ENCODE measurements at places on chromosomes 12 and 14.

GRCh38 chr12:128803788-128804187 is 20.0 kb downstream of the SLC15A4 start:
- no peak for DNase-seq

DNA sequence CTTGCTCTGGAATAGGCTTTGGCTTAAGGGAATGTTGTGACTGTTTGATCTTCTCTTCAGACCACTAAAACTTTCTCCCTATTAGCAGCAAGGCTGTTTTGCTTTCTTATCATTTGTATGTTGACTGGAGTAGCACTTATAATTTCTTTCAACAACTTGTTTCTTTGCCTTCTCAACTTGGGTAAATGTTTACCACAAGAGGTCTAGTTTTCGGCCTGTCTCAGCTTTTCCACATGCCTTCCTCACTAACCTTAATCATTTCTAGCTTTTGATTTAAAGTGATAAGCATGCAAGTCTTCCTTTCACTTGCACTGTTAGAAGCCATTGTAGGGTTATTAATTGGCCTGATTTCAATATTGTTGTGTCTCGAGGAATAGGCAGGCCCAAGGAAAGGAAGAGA is 126.7 kb upstream of the AEBP2 start:
- DNase-seq, result no peak

GRCh38 chr12:98635657-98636323 is 8.8 kb downstream of the IKBIP start:
- DNase-seq, result no peak

GRCh38 chr12:110170535-110171185 is 46.5 kb downstream of the IFT81 start:
- DNase-seq, result no peak

DNA sequence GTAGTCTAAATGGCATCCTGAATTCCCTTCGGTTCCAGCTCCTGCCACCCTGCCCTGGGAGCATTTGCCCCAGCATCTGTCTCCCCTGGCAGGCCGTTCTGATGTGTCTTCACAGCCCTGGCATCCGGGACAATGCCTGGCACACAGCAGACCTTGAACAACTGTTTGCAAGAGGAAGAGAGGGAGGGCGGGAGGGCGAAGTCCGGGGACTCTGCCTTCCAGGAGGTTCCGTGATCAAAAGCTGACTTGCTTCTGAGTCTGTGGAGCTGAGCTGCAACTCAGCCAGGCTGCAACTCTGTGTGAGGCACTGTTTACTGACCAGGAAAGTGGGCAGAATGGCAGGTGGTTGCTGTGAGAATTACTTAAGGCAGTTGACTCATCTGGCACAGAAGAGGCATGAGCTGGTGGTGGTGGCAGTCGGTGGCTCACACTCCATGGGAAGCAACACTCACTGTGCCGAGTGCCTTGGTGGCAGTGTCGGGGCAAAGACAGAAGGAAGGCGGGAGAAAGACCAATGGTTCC is 61.1 kb upstream of the DLK1 start:
- no peak for DNase-seq

Data from activated naive CD8-positive, alpha-beta T cell treated with anti-CD3 and anti-CD28 coated beads, Interleukin-2, amount 50 U/mL, for 16 hours (primary cell).